Spleen (tissue), 13 donors: ENCODE measurements at places on chromosomes 2 and 18.

GRCh38 chr18:39326772-39327171 is 1761.2 kb upstream of the CELF4 start:
- H3K27me3 ChIP-seq, result no peaks in the 10 kb centered on the region
- H3K27ac ChIP-seq, result no peak overlapping the region
- no peaks in the 10 kb centered on the region for H3K36me3 ChIP-seq
- no peaks in the 10 kb centered on the region for H3K4me1 ChIP-seq
- DNase-seq, result no peak
- no peak overlapping the region for H3K4me3 ChIP-seq

DNA sequence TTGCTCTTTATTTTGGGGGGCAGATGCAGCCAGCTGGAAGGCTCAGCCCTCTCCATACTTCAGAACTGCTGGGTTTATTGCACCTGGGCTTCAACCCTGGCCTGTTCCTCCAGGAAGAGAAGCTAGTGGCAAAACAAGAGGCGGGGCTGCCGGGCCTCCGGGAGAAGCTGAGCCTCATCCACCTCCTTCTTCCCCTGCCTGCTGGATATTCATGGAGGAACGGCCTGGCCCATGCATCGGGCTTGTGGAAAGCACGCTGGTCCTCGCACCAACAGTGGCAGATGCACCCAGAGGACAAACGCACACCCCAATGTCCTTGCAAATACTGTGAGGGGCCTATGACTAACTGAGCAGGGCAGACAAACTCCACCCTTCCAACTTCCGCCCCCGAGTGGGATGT is 30.6 kb downstream of the FAM178B start:
- H3K4me3 ChIP-seq, result no peak overlapping the region
- DNase-seq, result peak; percentile 69
- no peaks in the 10 kb centered on the region for H3K36me3 ChIP-seq

GRCh38 chr2:236764716-236765115 is 195.1 kb downstream of the ACKR3 start:
- no peak overlapping the region for H3K4me3 ChIP-seq
- no peak overlapping the region for H3K27ac ChIP-seq
- DNase-seq, result no peak

GRCh38 chr18:12046046-12046750 is 47.4 kb upstream of the ANKRD62 start:
- no peaks in the 10 kb centered on the region for H3K36me3 ChIP-seq
- H3K4me1 ChIP-seq, result peaks cover 4% of the 10 kb centered on the region
- H3K27me3 ChIP-seq, result no peaks in the 10 kb centered on the region
- no peak overlapping the region for H3K27ac ChIP-seq
- H3K4me3 ChIP-seq, result no peak overlapping the region

DNA sequence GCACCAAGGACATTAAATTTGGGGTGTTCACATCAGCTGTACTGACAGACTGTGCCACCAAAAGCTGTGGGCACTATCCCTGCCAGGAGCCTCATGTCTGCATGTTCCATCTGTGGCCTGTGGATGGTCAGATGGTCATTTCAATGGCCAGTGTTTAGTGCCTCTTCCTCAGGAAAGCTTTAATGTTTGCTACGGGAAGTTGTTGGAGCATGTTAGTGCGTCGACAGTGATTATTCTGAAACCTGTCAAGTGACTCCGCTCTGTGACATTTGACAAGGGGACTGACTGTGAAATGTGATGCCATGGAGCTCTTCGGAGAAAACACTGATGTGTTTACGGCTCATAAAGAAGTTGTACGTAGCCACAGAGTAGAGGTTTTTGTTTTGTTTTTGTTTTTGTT is 18.7 kb upstream of the RGPD4 start:
- H3K27me3 ChIP-seq, result no peaks in the 10 kb centered on the region
- no peak overlapping the region for H3K4me3 ChIP-seq
- H3K4me1 ChIP-seq, result no peaks in the 10 kb centered on the region
- H3K27ac ChIP-seq, result no peak overlapping the region

DNA sequence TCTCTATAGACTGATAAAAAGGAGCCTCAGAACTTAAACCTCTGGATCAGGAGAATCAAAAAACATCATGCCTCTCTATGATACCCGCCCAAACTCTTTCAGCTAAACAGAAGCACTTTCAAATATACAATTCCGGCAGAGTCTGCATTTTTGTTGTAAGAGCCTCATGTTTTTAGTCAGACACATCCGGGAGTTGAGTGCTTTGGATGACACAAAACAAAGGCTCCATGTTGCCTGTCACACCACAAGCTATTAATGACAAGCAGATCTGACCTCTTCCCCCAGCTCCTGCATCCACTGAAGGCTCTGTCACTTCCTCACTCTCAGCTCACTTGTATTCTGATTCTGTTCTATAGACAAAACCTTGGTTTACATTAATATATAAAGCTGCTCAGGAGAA is 33.2 kb downstream of the SLC38A11 start:
- H3K36me3 ChIP-seq, result no peaks in the 10 kb centered on the region
- H3K4me1 ChIP-seq, result no peaks in the 10 kb centered on the region
- H3K4me3 ChIP-seq, result no peak overlapping the region
- DNase-seq, result no peak
- H3K27ac ChIP-seq, result no peak overlapping the region
- no peaks in the 10 kb centered on the region for H3K27me3 ChIP-seq

DNA sequence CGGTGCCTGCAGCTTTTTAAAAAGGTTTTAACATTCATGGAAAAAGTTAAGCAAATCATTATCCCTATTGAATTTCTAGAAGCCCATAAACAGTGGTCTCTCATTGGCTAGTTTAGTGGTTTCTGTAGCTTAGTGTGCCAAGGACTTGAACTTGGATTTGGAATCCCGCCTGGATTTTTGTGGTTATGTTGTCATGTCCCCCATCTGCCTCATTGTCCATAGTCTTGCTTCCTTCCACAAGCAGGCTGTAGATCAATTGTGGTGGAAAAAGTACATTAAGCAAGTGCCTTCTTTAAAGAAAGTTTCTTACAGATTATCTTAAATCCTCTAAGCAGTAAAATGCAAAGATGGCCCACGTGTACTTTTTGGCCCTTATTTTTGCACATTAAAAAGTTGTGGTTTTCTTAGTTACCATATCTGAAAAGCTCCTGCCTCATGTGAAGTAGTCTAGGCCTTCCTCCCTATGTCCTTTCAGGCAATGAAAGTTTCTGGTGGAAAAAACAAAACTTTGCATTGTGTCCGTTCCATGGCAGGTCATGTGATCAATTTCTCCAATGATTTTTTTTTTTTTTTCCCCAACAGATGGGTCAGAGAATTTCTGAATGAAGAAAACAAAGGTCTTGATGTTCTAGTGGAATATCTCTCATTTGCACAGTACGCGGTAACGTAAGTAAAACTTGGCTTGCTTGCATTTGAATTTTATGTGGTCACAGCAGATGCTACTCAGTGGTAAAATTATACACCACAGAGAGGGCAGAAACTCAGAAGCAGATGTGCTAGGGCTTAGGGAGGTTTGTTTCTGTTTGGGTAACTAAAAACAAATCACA is 158.9 kb downstream of the PRPF40A start:
- DNase-seq, result no peak
- H3K4me3 ChIP-seq, result no peak overlapping the region
- H3K27ac ChIP-seq, result no peak overlapping the region
- H3K36me3 ChIP-seq, result no peaks in the 10 kb centered on the region
- no peaks in the 10 kb centered on the region for H3K4me1 ChIP-seq

DNA sequence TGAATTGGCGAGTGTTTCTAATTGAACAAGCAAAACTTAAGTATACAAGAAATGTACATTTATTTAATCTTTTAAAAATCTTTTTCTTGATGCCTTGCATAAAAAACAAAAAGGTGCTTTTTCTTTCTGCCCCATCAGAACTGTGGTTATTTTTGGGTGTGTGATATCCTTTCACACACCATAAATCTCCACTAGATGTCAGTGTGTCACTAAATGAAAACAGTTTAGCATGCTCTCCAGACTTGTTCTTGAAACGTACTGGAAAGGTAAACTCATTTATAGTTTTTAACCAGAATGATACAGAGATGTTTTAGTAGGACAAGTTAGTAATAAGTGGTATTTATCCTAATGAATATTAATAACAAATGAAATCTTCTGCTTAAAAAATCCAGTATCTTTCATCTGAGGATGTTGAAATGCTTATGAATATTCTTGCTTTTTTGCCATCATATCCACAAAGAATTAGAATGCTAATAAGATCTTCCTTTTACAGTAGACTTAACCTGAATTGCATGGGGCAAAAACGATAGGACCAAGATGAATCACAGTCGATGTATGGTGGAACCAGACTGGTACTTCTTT is 96.8 kb downstream of the UBE2E3 start:
- no peak for DNase-seq
- no peaks in the 10 kb centered on the region for H3K27me3 ChIP-seq

DNA sequence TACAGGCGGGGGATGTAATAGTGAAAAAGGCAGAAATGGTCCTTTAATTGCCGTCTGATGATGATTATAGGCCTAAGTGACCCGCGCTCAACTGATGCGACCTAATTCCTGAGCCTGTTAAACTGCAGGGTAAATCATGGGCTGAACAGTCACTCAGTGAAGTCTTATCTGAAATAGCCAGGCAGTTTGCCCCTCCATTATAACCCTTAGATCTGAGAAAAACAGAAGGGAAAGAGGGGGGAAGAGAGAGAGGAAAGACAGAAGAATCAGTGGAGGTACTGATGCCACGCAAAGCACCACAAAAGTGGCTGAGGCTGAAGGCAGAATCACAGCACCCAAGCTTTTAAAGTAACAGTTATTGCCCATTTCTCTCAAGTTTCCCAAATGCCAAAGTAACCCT is 73.1 kb upstream of the DNMT3A start:
- H3K4me3 ChIP-seq, result no peak overlapping the region
- no peaks in the 10 kb centered on the region for H3K36me3 ChIP-seq
- H3K27me3 ChIP-seq, result no peaks in the 10 kb centered on the region
- no peak overlapping the region for H3K27ac ChIP-seq

- H3K4me3 ChIP-seq, result no peak overlapping the region
- H3K36me3 ChIP-seq, result no peaks in the 10 kb centered on the region
- H3K4me1 ChIP-seq, result no peaks in the 10 kb centered on the region
Observed at GRCh38 chr18:10789180-10789579, 263.4 kb downstream of the NAPG start.

DNA sequence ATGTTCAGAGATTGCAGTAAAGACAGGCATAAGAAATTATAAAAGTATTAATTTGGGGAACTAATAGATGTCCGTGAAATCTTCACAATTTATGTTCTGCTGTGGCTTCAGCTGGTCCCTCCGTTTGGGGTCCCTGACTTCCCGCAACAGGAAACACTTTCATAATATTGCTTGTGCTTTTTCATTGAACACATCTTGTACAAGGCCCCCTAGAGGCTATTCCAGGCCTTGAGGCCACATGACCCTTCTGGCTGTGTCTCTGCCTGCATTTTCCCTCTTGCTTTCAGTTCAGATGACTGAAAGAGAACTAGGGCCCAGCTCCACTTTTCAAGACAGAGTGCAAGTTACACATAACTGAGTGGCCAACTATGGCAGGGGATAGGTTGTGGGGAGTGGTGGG is 164.1 kb downstream of the TMEM247 start:
- H3K27me3 ChIP-seq, result no peaks in the 10 kb centered on the region
- peaks cover 7% of the 10 kb centered on the region for H3K36me3 ChIP-seq
- H3K4me1 ChIP-seq, result no peaks in the 10 kb centered on the region
- no peak for DNase-seq

- no peaks in the 10 kb centered on the region for H3K36me3 ChIP-seq
- peaks cover 5% of the 10 kb centered on the region for H3K4me1 ChIP-seq
- H3K4me3 ChIP-seq, result peak overlapping the region; percentile 16
- no peak overlapping the region for H3K27ac ChIP-seq
- no peak for DNase-seq
Observed at GRCh38 chr18:58438161-58438957, 190.5 kb downstream of the ALPK2 start.

GRCh38 chr18:23612434-23613090 is 26.3 kb upstream of the NPC1 start:
- no peak overlapping the region for H3K27ac ChIP-seq
- no peaks in the 10 kb centered on the region for H3K4me1 ChIP-seq
- H3K36me3 ChIP-seq, result no peaks in the 10 kb centered on the region
- H3K4me3 ChIP-seq, result no peak overlapping the region

DNA sequence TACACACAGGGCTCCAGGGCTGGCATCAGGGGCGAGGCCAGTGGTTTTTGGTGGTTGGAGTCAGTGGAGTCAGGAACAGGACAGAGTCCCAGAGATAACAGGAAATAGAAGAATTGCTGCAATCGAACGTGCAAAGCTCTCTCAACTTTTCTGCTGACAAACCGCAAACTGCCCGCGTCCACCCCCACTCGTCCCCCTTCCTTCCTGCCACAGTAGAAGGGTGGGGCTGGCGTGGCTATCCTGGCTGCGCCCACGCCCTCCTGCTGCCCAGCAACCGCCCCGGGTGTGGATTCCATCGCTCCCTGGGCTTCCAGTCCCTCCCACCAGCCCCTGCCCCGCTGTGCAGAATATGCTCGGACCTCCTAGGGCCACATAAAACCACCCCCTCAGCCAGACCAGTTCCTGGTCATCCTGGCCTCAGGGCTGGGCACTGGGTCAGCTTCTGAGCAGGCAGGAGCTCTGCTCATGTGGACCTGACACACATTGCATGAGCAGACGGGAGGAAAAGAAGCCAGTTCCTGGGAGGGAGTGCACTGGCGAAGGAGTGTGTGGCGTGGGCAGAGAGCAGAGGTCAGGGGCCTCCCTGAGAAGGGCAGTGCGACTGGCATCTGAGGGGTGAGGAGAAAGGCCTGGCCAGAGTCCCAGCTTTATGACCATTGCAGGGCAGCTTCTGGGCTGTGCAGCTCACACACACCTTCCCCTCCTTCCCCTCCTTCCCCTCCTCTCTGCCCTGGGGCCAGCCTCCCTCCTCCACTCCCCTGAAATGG is 85.4 kb upstream of the ATG16L1 start:
- peak overlapping the region; percentile 86 for H3K27ac ChIP-seq
- peaks cover 53% of the 10 kb centered on the region for H3K4me1 ChIP-seq
- DNase-seq, result peak; percentile 92
- no peaks in the 10 kb centered on the region for H3K27me3 ChIP-seq
- H3K36me3 ChIP-seq, result peaks cover 83% of the 10 kb centered on the region

DNA sequence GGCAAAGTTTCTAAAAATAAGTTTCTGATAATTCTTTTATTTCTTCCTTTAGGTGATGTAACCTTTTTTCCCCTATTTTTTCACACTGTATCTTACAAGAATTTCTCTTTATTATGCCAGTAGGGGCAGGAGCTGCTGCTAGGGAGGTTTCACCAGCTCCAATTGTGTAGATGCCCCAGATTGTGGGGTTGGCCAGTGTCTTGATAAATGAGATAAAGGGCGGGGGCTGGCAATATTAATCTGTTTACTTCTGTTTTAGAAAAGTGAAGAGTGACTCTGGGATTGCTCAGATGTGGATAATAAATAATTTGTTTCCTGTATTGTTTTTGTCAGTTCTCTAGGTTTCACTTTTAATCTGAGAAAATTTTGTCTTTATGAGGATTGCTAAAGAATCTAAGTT is 190.4 kb downstream of the MC4R start:
- no peaks in the 10 kb centered on the region for H3K4me1 ChIP-seq
- no peak for DNase-seq
- no peaks in the 10 kb centered on the region for H3K36me3 ChIP-seq
- no peaks in the 10 kb centered on the region for H3K27me3 ChIP-seq
- H3K4me3 ChIP-seq, result no peak overlapping the region
